ENCODE measurements at places on chromosomes 3 and 15.

DNA sequence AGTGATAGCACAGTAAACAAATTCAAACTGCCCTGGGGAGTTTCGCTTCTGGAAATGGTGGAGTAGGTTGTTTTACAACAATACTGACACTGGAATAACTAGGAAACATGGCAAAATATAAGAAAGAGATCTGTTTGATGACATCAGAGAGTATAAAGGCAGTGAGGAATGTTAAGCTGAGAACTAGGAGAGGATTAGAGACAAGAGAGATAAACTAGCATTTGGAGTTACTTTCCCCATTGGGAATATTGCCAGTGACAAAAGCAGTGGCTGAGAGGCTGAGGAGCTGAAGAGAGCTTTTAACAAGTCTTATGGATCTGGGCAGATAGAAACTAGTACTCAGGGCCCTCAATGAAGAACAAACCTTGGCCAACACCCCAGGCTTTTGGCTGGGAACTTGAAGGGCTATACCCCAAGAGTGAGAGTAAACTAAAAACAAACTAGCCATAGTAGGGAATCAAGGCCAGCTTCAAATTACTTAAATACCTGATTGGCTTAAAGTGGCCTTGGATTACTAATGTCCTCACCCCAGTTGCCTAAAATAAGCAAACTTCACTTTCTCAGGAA lies 280.4 kb downstream of the KLF13 start:
- DNase-seq, result no peak

DNA sequence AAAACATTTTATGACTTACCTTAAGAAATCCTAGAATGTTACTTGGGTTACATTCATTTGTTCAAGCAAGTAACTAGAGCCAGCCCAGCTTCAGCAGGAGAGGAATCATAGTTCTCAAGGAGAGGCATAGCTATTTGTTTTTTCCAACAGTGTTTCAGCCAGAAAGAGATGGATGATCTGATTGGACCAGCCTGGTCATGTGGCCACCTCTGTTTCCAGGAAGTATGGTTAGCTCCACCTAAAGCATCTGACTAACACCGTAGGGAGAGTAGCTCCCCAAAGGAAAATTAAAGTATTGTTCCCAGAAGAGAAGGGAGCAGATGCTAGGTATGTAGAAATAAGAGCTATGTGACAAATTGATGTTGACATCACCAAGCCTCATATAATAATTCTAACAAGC lies 417.1 kb downstream of the TAFA4 start:
- DNase-seq, result no peak

DNA sequence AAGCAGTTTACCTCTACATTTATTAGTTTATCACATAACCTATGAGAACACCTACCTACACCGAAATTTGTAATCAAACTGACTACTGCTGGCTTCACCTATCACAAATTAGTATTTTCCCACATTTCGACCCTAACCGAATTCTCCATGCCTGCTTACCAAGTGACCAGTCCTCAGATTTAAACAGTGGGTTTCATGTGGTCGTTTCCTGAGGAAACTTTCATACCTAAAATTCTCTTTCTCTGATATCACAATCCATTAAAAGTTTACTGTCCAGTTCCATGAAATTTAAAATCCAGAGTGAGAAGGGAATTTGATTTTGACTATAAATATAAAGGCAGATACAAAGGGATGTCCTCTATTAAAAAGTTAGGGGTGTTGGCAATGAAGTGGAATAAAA lies 1.9 kb downstream of the PLOD2 start:
- DNase-seq, result no peak

DNA sequence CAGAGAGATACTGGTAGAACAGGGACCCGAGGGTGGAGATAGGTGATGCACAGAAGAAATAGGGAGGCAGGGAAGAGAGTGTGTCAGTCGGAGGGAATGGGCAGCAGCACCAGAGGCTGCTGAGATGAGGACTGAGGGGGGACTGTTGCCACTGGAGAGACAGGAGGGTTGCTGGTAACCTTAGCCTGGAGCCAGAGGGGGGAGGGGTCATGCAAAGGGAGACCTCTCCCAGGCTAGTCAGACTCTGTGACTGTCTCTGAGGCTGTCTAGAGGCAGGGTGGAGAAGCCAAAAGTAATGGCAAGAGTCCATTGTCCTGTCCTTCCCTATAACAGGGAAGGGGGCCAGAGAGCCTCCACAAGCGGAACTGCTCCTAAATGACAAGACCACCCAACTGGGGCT lies 2.1 kb upstream of the DLEC1 start:
- no peak for DNase-seq

- DNase-seq, result no peak
Observed at GRCh38 chr15:55937040-55937439, 56.4 kb downstream of the NEDD4 start.
